ENCODE measurements at places on chromosomes 6 and 20. TPM values are rescaled to one million over a fixed set of nuclear protein-coding genes. Genes with fewer than 3 reads are reported as not detected.
A peak's percentile ranks its signal among the peaks of the same experiment; 100 is the strongest.

PROKR2 gene
- 0.13 TPM for polyA plus RNA-seq

WFDC2 gene
- not detected for polyA plus RNA-seq

SLC35D3 gene
- polyA plus RNA-seq: 0.16 TPM

DNA sequence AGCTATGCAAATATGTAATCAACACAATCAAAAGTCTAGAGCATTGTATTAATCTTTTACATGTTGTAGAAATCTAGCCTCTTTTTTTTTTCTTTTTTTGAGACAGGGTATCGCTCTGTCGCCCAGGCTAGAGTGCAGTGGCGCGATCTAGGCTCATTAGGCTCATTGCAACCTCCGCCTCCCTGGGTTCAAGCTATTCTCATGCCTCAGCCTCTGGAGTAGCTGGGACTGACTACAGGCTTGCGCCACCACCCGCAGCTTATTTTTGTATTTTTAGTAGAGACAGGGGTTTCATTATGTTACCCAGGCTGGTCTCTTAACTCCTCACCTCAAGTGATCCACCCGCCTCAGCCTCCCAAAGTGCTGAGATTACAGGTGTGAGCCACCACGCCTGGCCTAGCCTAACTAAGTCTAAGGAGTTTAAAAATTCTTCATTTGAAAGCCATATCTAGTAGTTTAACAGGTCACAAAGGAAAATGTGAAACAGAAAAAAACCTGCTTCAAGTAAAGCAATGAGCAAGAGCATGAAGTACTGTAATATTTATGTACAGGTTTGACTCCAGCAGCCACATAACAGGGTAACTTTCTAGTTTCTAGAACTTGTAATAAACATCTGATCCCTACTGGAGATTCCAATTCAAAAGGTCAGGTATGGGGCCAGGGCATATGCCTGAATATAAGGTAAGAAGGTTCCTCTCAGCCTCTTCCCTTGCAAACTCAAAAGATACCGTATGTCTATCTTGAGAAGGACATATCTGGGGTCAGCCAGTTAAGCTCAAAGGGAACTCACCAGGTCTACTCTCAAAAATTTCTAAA is 4.4 kb downstream of the CPNE1 start:
- no peak for DNase-seq
- H3K4me3 ChIP-seq: no peak overlapping the region
- H3K36me3 ChIP-seq: peaks cover 13% of the 10 kb centered on the region
- H3K27me3 ChIP-seq: no peaks in the 10 kb centered on the region

DNA sequence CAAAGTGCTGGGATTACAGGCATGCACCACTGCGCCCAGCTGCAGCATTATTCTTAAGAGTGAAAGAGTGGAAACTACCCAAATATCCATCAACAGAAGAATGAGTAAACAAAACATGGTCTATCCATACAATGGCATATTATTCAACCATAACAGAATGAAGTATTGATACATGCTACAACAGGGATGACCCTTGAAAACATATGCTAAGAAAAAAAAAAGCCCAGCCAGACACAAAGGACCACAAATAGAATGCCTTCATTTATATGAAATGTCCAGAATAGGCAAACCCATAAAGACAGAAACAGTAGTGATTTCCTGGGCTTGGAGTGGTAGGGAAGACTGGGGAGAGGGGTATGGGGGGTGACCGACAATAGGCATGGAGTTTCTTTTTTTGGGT is 7.1 kb downstream of the TUBB2B start:
- DNase-seq: no peak
- no peak overlapping the region for H3K27ac ChIP-seq
- H3K36me3 ChIP-seq: peaks cover 15% of the 10 kb centered on the region
- no peak overlapping the region for H3K4me3 ChIP-seq
- H3K27me3 ChIP-seq: no peaks in the 10 kb centered on the region

GRCh38 chr6:42396720-42397119 is 55.0 kb downstream of the TRERF1 start:
- no peak overlapping the region for H3K27ac ChIP-seq
- no peaks in the 10 kb centered on the region for H3K4me1 ChIP-seq
- H3K4me3 ChIP-seq: no peak overlapping the region
- H3K36me3 ChIP-seq: no peaks in the 10 kb centered on the region

DNA sequence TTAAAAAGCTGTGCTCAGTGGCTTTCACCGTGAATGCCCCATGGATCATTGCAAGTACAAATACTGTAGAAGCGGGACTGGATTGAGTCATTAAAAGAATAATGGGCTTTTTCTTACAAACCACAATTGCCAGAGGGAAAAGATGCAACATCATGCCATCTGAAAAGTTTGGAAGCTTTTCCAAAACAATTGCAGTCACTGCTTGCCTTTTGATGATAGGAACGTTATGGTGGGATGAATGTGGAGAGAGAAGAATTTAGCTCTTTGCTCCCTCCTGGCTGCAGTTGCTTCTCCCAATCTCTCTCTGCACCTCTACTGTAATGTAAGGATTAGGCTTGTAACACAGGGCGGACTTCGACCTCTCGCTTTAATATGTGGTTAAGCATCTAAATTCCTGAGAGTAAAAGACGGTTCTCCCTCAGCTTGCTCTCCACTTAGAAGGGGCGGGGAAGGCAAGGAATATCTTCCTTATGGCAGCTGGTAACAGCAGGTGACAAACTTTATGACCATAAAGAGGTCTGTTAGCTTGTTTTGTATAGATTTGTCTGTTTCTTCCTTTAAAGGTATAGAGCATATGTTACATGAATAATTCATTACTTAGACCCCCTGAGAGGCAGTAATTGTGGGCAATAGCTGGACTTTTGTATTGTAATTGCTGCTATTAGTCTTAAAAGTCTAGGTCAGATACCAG is 376.1 kb downstream of the UTRN start:
- H3K27me3 ChIP-seq: no peaks in the 10 kb centered on the region
- peak overlapping the region; percentile 68 for H3K27ac ChIP-seq
- no peaks in the 10 kb centered on the region for H3K36me3 ChIP-seq
- H3K4me1 ChIP-seq: peaks cover 22% of the 10 kb centered on the region

DNA sequence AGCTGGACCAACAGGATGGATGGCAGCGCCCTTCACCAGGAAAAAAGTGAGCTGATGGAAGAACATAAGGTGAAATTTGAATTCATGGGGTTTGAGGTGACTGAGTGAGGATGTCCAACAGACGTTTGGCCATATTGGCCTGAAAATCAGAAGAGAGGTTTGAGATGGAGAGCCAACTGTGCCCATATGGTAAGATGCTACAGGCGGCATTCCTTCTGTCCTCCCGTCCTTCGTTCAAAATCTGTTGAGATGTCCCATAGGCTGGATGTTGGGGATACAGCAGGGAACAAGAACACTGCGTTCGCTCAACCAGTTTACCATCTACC is 468 bp upstream of the CMTR1 start:
- peak overlapping the region; percentile 67 for H3K27ac ChIP-seq
- peak overlapping the region; percentile 91 for H3K4me3 ChIP-seq
- 0 out of 2 replicates have a peak, but pooled peaks cover 4% of the 10 kb centered on the region for H3K4me1 ChIP-seq

GRCh38 chr6:90611543-90612312 is 24.9 kb upstream of the MAP3K7 start:
- peak; percentile 11 for DNase-seq
- H3K36me3 ChIP-seq: no peaks in the 10 kb centered on the region
- H3K4me1 ChIP-seq: no peaks in the 10 kb centered on the region
- no peak overlapping the region for H3K27ac ChIP-seq
- peaks cover 25% of the 10 kb centered on the region for H3K27me3 ChIP-seq

DNA sequence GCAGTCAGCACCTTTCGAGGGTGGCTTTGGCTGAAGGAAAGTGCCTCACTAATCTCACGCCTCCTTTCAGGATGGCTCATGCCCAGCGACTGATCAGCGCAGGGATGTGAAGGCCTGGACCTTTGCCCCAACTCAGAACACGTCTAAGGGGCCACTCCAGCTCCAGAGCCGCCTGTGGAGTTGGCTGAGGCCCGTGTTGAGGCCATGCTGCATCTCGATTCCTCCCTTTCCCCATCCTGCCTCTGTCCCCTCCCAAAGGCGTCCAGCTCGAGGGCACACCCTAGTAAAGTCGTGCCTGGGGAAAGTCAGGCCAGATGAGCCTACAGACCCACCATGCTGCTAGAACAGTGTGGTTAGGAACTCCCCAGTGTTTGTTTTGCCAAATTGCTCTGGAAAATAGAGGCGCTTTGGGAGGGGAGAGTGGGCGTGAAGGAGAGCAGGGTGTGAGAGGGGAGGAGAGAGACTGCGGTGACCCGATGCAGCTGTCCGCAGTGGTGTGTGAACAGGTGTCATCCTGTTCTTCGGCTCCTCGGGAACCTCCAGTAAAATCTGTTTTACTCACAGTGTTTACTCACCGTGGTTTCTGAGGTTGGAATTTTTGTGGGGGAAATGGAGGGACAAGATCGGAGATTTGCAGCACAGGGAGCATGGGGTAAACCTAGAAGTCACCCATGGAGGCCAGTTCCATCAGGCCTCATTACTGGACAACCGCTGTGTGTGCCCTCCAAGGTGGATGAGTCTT is 85.0 kb upstream of the PMEPA1 start:
- no peaks in the 10 kb centered on the region for H3K4me1 ChIP-seq
- no peaks in the 10 kb centered on the region for H3K36me3 ChIP-seq
- H3K27me3 ChIP-seq: no peaks in the 10 kb centered on the region
- H3K4me3 ChIP-seq: no peak overlapping the region
- no peak overlapping the region for H3K27ac ChIP-seq
- no peak for DNase-seq

DNA sequence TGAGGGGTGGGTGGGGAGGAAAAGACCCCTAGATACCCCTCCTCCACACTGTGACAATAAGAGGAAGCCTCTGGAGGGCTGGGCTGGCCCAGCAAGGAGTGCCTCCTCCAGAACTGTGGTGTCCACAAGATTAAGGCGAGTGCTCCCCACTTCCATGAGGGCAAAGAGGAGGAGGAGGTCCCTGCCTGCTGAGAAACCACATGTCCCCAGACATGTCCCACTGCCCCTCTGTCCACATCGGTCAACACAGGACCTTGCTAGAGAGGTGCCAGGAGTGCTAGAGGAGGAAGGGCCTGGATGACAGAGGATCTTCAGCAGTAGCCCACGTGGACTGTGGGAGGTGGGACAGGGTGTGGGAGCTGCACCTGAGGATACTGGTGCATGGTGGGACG is 3.1 kb downstream of the RAET1G start:
- H3K4me1 ChIP-seq: no peaks in the 10 kb centered on the region
- H3K4me3 ChIP-seq: no peak overlapping the region
- no peaks in the 10 kb centered on the region for H3K27me3 ChIP-seq
- DNase-seq: no peak

- H3K4me1 ChIP-seq: no peaks in the 10 kb centered on the region
- no peak for DNase-seq
- no peak overlapping the region for H3K27ac ChIP-seq
- peaks cover 10% of the 10 kb centered on the region for H3K36me3 ChIP-seq
- no peak overlapping the region for H3K4me3 ChIP-seq
Observed at GRCh38 chr20:8656335-8656734, 412.6 kb upstream of the PLCB4 start.

DNA sequence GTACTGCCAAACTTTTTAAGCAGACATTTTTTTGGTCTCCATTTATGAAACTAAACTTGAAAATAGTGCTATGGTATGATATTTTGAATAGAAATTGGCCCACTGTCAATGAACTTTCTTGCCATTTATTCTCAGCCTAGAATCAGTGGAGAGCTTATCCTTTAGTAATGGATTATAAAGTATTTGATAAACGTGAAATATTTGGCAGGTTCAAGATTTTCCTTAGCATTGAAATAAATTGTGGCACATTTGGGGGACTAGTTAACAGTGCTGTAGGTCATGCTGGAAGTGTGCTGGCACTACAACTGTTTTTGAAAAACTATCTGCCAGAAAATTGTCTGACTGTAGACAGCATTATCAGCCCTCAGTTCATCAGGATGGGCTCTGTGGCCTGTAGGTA is 2.1 kb downstream of the PRSS35 start:
- H3K36me3 ChIP-seq: no peaks in the 10 kb centered on the region
- no peak overlapping the region for H3K27ac ChIP-seq
- DNase-seq: no peak
- no peaks in the 10 kb centered on the region for H3K27me3 ChIP-seq
- H3K4me3 ChIP-seq: no peak overlapping the region

GRCh38 chr6:53333439-53334408 is 15.0 kb downstream of the ELOVL5 start:
- H3K36me3 ChIP-seq: peaks cover 3% of the 10 kb centered on the region
- no peak overlapping the region for H3K27ac ChIP-seq
- H3K27me3 ChIP-seq: no peaks in the 10 kb centered on the region
- DNase-seq: no peak

DNA sequence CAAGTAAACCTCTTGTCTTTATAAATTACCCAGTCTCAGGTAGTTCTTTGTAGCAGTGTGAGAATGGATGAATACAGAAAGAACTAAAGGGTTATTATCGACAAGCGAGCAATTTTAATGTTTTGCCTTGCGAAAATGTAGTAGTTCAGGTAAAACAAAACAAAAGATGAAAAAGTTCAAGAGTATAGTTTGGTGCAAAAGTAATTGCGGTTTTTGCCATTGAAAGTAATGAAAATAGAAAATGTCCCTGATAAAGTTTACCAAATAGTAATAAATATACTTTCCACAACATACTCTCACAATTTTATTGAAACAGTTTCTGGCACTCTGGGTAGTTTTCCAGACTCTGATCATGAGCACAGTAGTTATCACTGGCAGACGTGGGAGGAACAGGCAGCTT is 71.9 kb upstream of the SLC35B3 start:
- DNase-seq: no peak
- H3K36me3 ChIP-seq: no peaks in the 10 kb centered on the region
- H3K27ac ChIP-seq: no peak overlapping the region

DNA sequence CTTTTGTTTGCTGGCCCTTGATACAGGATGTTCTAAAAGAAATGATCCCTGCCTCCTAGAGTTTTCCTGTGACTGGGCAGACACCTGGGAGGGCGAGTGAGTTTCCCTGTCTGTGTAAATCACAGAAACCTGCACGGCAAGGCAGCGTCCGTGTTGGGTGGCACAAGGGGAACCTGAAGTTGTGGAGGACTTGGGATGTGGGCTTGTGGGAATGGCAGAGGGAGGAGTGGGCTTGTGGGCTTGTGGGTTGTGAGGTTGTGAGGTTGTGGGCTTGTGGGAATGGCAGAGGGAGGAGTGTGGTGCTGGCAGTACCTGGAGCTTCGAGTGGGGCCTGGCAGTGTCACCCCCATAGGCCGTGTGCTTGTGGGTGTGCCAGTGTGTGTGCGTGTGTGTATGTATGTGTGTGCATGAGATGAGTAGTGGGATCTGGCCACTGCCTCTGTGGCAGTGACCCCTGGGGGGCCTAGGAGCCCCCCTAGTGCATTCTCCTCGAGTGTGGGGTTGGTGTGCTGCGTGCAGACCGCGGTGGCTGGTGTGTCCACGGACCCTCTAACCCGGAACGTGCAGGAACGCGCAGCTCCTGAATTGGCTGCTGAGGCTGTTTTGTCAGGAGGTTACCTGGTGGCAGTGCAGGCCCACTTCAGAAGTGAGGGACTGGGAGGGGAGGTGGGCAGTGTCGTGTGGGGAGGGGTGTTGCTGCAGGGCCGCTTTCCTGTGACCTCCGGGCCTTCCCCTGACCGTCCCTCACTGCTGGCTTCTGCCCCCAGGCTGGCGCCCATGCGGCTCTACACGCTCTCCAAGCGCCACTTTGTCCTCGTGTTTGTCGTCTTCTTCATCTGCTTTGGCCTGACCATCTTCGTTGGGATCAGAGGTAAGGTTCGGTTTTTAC is 13.0 kb downstream of the TMEM181 start:
- no peak overlapping the region for H3K4me3 ChIP-seq
- peaks cover 14% of the 10 kb centered on the region for H3K36me3 ChIP-seq
- peaks cover 6% of the 10 kb centered on the region for H3K4me1 ChIP-seq
- no peak overlapping the region for H3K27ac ChIP-seq
- no peaks in the 10 kb centered on the region for H3K27me3 ChIP-seq
- no peak for DNase-seq

GRCh38 chr6:142860498-142860897 is 84.5 kb downstream of the HIVEP2 start:
- no peak for DNase-seq
- no peak overlapping the region for H3K27ac ChIP-seq
- H3K4me1 ChIP-seq: no peaks in the 10 kb centered on the region
- H3K27me3 ChIP-seq: no peaks in the 10 kb centered on the region
- no peak overlapping the region for H3K4me3 ChIP-seq
- H3K36me3 ChIP-seq: no peaks in the 10 kb centered on the region
